Mesenchymal stem cell (in vitro differentiated cells and primary cell): ENCODE measurements at places on chromosomes 6 and 20.
A peak's percentile ranks its signal among the peaks of the same experiment; 100 is the strongest.

GRCh38 chr20:18524646-18525045, 16.9 kb downstream of the SEC23B start:
- DNase-seq = peak; percentile 30

DNA sequence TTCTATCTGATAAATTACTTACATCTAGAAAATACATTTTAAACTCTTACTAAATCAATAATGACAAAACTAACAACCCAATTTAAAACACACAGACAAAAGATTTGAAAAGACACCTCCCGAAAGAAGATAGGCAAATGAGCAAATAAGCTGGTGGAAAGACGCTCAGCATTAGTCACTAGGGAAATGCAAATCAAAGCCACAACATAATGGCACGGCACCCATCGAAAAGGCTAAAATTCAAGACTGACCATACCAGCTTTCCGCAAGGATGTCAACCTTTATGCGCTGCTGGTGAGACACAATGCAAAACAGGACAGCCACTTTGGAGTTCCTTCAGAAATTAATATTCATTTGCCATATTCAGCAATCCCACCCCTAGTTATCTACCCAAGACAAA, 25.9 kb downstream of the TAF4 start:
- no peak for DNase-seq

DNA sequence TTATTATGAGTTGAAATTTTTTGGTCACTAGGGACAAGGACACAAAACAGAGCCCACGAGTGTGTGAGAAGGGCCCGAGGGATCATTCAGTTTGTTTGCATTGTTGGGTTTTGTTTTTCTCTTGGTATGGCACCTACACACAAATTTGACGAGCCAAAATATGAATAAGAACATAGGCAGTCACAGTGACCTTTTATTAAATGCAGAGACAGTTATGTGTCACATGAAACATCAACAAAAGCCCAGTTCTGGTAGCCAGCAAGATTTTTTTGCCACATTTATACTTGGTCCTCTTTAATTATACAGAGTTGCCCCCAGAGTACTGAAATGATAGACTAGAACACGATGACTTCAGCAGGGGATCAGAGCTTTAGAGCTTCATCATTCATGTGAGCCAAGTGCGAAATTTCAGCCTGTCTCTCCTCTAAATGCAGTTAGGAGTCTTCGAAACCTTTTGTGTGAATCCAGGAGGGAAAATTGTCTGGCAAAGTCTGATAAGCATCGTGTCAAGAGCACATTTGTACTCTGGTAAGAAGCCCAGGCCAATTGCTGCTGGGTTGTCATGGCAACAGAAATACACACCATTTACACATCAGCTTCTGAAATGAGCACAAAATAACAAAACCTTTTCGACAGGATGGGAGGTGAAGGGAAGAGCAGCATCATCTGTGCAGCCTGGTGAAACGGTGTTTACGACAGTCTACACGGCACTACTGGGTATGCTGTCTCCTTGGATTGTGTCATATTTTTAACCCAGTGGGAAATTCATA, 79.2 kb upstream of the RIPOR2 start:
- DNase-seq = peak; percentile 96

DNA sequence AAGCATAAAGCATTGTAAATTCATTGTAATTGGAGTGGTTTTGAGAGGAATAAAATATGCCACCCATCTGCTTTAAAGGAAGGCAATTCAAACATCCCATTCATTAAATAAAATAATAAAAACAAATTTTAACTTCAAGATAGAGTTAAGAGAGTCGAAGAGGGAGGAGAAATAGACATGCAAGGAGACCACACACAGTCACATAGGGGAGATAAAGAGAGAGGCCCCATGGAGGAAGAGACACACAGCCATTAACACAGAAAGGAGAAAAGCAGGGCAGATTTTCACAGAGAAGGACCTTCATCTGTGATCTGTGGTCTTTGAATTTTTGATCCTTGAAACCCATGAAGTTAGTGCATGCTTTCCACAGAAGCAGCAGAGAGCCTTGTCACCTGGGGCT, 214.3 kb upstream of the TCF21 start:
- DNase-seq = no peak

GRCh38 chr20:43925215-43925614, 10.6 kb downstream of the TOX2 start:
- no peak for DNase-seq

- DNase-seq = no peak
These were observed 51.9 kb downstream of the RPF2 start for GRCh38 chr6:111033628-111034289.

DNA sequence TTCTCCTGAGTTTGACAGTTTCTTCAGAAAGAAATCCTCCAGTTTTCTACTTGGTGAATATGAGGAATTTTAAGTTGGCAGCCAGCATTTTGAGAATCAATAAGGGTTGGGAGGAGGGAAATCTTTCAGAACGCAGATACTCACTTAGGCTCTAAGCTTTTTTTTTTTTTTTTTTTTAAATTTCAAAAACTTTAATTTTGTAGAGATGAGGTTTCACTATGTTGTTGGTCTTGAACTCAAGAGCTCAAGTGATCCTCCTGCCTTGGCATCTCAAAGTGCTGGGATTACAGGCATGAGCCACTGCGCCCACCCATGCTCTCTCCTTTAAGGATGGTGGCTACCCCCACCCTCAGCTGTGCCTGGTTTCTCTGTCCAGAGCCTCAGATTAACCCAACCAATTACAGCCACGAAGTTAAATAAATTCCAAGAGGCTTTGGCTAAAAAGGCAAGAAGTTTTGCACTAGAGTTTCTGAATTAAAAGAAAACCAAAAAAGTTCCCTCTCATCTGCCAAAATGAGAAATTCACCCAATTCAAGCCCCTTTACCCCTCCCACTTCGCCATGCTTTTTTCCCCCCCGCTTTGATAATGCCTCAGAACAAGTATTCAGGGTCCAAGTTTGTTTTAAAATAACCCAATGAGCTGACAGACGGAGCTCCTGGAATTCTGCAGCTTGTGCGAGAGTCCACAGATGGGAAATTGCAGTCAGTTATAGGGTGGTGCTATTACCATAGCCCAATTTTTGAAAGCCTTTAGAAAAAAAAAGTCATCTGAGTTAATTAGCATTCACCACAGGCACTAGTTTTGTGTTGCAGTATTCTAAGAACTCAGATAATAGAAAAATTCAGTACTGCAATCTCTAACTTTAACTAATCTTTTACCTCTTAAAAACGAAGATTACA, 94.3 kb upstream of the BEND3 start:
- no peak for DNase-seq

DNA sequence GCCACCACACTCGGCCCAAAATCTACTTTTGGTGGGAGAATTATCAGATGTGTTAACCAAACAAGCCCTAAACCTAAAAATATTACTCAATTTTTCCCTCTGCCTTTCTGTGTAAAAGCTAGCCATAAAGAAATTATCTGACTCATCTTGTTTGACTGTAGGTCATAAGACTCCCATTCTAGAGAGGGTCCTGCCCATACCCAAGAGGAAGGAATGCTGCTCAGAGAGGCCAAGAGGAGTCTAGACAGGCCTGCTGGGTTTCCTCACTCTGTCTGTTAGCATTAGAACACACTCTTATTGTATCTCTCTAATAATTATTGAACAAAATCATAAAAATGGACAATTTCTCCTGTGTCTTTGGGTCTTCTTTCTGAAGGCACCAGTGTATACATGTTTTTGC, 26.1 kb downstream of the C6orf141 start:
- peak; percentile 73 for DNase-seq

- no peak for DNase-seq
These were observed 202.2 kb downstream of the SLC24A3 start for GRCh38 chr20:19414600-19414999.

- DNase-seq = no peak
These were observed 97.9 kb downstream of the TPBG start for GRCh38 chr6:82461536-82461935.

DNA sequence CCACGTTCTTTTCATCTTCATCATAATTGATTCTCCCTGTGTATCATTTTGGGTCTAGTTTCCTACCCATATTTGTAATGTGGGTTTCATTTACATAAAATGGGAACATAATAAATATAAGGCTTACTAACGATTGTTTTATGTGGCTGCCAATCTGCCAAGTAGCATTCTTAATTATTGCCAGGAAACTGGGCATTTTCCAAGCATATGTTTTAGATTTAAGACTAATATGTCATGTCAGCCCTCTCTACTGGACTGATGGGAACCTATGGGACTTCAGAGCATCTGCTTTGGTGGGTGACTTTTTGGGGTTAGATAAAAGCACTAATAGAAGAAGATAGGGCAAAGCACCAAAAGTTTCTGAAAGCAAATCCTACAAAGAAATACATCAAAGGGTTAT, 157.5 kb downstream of the TBX18 start:
- no peak for DNase-seq

DNA sequence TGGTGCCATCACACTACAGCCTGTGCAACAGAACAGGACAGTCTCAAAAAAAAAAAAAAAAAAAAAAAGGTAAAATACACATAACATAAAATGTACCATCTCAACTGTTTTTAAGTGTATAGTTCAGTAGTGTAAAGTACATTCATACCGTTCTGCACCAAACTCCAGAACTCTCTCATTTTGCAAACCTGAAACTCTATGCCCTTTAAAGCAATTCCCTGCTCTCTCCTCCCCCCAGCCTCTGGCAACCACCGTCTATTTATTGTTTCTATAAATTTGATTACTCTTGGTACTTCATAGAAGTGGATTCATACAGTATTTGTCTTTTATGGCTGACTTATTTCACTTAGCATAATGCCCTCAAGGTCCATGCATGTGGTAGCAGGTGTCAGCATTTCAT, 12.9 kb downstream of the RIPOR2 start:
- DNase-seq = no peak

- peak; percentile 71 for DNase-seq
These were observed 33.0 kb downstream of the RIPOR2 start for GRCh38 chr6:24902782-24903181.

DNA sequence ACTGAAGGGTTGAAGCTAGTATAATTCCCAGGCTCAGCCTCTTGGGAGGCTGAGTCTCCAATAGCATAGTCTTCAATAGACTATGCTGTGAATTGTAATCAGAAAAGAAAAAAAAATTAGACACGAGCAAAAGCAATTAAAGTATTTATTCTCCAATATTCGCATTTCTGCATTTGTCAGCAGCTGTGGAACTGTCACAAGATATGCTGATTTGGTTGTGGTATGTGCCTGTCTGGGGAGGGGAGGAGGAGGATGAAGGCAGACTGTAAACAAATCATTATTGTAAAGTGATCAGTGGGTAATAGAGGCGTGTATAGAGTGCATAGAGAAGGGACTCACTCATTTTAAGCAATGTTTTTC, 10.1 kb upstream of the BICRAL start:
- DNase-seq = no peak

- DNase-seq = no peak
These were observed 8.5 kb upstream of the PSMG4 start for GRCh38 chr6:3250231-3250675.

DNA sequence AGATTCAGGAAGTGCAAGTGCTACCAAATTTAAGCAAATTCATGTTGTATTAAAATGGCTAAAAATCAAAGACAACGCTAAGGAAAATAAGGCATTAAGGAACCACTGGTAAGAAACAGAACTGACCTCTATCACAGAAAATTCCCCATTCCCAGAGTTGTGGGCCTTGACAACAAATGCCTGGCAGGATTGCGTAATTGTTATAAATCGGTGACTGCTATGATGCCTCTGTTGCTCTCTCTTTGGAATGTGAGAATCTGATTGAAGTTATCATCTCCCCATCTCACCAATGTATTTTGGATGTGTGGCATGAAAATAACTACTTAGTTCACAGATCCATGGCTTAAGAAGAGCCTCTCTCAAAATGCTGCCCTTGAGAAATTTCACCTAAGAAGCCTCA, 257.3 kb downstream of the OGFRL1 start:
- no peak for DNase-seq

DNA sequence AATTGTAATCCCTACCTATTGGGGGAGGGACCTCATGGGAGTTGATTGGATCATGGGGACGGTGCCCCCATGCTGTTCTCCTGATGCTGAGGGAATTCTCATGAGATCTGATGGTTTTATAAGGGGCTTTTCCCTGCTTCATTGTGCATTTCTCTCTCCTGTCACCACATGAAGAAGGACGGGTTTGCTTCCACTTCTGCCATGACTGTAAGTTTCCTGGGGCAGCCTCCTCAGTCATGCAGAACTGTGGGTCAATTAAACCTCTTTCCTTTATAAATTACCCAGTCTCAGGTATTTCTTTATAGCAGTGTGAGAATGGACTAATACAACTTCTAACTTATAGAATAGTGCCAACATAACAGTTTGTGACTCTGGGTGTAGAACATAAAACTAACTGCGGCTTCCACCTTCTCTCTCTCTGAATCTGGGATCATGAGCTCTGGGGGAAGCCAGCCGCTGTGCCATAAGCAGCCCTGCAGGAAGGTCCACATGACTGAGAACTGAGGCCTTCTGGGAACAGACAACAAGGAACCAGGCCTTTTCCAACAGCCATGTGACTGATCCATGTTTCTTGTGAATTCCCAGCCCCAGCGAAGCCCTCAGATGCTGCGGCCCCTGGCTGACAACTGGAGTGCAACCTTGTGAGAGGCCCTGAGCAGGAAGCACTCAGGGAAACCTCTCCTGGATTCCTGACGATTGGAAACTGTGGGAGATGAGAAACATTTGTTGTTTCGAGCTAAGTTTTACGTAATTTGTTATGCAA, 3.4 kb upstream of the HLA-A start:
- no peak for DNase-seq

DNA sequence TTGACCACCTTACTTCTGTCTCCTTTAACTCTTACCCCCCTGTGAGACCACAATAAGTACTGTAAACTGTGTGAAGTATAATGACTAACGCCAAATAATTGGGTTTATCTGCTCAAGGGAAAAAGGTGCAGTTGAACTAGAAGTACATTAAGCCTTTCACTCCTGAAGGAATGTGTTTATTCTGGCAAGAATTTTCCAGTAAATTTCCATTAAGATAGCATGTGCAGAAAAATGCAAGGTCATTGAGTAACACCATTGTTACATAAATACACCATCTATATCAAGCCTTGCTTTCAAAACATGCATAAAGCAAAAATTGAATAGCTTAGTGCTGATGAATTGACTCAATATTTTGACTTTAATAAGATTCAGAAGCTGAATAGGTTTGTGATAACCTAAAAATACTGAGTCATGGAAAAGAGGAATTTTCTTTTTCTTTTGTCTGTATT, 65.4 kb downstream of the ARHGAP18 start:
- peak; percentile 60 for DNase-seq

GRCh38 chr20:1803061-1803931, 91.9 kb upstream of the SIRPA start:
- peak; percentile 68 for DNase-seq

GRCh38 chr6:72245565-72245964, 359.2 kb downstream of the RIMS1 start:
- no peak for DNase-seq

GRCh38 chr6:129695373-129696027, 14.5 kb downstream of the ARHGAP18 start:
- DNase-seq = no peak

- DNase-seq = peak; percentile 88
These were observed 56.1 kb downstream of the FILIP1 start for GRCh38 chr6:75437421-75437891.

DNA sequence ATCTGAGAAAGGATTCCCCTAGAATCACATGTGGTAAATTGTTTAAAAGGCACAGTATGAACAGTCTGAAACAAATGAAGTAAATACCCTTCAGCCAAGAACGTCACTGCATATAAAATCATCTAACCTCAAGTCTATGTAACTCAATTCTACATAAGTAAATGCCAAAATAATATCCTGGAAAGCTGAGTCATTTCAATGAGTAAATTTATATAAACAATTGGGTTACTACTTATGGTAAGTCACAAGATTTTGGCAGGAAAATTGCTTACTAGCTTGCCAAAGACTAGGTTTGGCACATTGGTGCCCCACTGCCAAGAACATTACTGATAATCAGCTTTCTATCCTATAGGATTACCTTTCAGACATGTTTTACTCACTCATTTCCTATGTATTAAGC, 8.4 kb downstream of the GMDS start:
- DNase-seq = peak; percentile 41
